Head of caudate nucleus (tissue), 42 donors: ENCODE measurements at places on chromosomes 16 and 17.

- no peak for DNase-seq
These were observed 150.3 kb downstream of the KCNJ18 start for GRCh38 chr17:21842332-21843317.

DNA sequence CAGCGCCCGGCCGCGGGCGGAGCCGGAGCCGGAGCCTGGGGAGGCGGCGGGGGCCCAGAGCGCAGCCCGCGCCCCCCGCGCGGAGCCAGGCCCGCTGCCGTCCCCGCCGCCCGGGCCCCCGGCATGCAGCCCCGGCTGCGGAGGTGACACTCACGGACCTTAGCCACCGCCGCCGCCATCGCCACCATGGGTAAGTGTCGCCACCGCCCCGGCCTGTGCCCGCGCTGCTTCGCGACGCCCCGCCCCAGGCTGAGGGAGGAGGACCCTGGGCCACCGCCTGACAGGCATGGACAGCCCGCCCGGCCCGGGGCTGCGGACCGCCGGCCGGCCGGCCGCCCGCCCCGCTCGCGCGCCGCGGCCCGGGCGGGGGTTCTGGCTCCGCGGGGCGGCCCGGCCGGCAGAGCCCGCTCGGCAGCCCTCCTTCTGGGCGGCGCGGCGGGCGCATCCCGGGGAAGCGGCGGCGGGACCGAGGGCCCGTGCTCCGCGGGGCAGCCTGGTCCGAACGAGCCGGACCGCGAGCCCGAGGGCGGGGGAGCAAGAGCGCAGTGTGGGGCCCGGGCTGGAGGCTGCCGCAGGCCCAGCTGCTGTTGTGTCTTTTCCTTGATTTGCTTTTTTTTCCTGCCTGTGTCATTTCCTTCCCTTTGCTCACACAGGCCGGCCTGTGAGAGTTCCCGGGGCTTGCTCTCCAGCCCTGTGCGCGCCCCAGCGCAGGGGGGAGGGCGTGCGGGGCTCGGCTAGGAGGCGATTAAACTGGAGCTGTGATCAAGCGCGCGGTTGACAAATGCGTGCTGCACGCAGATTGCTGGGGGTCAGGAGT, 565 bp downstream of the MAP3K3 start:
- DNase-seq = peak; percentile 56

DNA sequence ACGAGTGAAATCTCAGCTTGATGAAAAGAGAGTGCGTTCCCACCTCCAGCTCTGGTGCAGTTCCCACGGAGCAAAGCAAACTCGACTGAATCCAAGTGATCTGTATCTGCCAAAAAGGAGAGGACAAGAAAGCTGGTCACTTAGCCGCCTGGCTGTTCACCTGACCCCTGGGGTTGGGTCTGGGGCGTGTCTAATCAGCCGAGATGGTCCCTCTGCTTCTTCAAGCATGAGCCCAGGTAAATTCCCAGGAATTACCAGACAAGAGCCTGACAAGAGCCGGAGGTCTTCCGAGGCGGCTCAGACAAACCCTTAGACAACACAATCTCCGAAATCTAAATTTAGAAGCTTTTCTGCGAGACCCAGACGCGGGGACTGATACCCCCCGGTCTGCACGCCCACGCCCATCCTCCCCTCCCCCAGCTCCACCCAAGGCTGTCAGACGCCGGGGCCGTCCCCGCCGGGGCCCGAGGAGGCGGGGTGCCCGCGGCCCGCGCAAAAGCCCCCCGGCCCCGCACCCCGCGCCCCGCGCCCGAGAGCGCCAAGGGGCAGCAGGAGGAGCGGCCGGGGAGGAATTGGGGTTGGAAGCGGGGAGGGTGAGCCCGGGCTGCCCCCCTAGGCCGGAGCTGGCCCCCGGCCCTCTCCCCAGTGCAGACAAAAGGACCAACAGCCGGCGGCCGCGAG, 674 bp downstream of the ZNF821 start:
- DNase-seq = peak; percentile 16

DNA sequence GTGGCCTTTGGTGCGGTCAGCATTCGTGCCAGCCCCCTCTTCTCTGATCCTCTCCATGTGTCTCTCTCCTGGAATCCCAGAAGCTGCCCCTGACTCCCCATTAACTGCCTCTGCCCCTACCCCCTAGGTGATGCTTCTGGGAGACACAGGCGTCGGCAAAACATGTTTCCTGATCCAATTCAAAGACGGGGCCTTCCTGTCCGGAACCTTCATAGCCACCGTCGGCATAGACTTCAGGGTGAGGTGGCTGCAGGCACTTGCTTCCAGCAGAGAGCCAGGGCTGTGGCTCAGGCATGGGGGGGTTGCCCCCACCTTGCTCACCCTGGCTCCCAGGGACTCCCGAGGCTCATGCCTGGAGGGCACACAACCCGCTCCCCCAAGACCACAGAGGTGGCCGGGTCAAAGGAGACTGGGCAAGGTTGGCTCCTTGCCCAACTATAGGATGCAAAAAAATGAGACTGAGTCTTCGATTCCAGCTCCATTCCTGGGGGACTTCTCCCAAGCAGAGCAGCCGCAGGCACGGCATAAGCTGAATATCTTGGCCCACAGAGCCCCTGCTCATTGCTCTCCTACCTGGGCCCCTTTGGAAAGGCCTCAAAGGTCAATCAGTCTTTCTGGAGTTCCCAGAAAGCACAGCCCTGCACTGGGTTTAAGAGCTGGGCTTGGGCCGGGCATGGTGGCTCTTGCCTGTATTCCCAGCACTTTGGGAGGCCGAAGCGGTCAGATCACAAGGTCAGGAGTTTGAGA, 3.8 kb downstream of the RAB37 start:
- DNase-seq = no peak

DNA sequence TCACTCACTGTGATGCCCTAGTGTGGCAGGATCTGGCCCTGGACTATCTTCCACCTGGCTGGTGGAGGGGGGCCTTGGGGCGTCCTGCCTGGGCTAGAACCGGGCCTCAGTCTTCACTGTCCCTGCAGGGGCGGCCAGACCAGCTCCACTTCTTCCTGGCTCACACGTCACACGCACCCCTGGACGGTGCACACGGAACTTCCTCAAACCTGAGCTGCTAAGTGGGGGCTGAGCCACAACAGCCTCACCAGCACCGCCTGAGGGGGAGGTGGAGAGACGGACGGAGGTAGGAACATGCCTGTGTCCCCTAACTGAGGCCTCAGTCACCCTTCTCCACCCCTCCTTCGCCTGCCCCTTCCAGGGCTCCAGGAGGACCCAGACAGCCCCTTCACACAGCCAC, 36.6 kb downstream of the TIMM22 start:
- no peak for DNase-seq

DNA sequence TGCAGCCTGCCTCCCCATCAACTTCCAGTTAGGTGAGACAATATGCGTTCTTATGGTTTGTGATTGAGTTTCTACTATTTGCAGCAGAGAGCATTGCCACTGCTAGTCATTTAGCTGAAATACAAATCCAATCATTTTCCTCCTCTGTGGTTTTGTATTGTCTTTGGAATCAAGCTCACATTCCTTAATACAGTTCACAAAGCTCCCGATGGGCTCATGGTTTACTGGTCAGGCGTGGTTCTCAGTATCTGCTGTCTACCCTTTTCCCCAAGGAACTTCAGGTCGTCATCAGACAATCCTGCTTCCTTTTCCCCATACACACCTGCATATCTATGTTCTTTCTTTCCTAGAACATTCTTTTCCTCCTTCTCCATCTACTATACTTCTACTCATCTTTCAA, 69.6 kb upstream of the GAS7 start:
- DNase-seq = no peak

DNA sequence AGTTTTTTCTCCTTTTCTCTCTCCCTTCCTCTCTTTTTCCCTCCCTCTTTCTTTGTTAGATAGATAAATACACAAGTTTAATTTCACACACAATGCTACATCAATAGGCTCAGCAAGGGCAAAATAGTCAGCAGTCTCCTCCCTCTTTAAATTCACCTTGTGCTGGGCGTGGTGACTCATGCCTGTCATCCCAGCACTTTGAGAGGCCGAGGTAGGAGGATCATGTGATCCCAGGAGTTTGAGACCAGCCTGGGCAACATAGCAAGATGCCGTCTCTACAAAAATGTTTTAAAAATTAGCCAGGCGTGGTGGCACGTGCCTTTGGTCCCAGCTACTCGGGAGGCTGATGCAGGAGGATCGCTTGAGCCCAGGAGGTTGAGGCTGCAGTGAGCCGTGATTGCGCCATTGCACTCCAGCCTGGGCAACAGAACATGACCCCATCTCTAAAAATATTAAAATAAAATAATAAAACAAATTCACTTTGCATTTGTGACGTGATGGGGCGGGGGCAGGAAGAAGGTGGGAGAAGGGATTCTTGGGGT, 27.4 kb downstream of the IL21R start:
- DNase-seq = no peak

GRCh38 chr17:66893382-66893781, 58.5 kb downstream of the CACNG5 start:
- no peak for DNase-seq

DNA sequence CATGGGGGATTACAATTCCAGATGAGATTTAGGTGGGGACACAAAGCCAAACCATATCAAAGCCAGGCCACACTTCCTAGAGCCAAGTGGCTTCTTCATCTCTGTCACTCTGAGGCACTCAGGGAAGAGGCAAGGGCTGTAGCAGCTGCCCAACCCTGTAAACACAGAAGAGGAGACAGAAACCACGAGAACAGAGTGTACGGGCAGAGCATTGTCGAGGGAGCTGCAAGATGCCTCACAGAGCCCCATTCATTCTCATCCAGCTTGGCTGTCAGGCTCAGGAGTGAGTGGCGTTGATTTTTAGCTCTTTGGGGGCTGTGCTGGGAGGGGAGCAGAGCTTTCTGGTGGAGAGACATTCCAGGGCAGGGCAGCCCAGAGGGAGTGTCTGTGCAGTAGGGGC, 117.2 kb upstream of the SALL1 start:
- DNase-seq = peak; percentile 46

DNA sequence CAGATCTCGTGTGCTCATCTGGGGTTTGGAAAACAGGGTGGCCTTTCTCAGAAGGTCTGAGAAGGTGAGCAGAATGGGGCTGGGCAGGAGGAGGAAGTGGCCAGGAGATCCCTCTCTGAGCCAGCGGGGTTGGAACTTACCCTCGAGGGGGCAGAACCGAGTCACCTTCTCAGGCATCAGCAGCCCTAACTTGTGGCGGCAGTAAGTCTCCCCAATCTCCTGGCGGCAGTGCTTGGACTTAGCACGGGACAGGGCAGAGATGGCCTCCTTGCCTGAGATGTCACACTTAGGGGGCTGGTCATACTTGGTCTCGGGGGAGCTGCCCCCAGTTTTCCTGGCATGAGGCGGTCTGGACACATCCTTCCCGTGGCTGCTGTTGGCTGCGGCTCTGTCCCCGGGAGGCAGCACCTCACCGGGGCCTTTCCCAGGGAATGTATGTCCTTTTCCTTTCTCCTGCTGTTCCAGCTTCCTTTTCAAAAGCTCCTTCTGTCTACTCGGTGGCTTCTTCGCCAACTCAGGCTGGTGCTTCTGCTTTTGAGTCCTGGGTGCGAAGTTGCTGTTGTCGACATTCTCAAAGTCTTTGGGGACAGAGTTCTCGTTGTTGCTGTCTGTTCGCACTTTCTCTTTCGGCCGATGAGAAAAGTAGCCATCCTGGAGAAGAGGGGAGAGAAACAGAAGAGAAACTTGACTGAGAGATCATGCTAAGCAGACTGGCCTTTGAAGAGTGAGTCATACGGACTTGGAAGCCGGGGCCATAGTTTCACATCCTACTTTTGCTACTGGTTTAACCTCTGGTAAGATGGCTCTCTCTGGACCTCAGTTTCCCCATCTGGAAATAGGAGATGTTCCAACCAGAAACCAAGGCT, 211.7 kb downstream of the XYLT1 start:
- DNase-seq = no peak

DNA sequence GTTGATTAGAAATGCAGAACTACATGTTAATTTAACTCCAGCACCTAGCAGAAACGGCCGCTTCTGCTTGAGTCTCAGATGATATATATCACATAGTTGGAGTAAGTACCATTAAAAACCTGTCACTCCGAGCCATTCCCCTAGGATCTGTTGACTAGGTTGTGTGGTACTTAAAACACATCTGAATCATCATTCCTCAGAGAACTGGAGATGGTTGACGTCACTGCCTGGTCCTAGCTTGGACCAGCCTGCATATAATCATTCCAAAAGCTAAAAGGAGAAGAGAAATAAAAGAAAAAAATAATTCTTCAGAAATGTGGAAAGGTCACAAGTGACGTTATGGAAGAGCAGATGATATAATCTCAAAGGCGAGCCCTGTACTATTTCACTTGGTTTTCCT, 31.3 kb upstream of the RASL10B start:
- no peak for DNase-seq

GRCh38 chr16:85865-86264, 7.8 kb downstream of the MPG start:
- no peak for DNase-seq

DNA sequence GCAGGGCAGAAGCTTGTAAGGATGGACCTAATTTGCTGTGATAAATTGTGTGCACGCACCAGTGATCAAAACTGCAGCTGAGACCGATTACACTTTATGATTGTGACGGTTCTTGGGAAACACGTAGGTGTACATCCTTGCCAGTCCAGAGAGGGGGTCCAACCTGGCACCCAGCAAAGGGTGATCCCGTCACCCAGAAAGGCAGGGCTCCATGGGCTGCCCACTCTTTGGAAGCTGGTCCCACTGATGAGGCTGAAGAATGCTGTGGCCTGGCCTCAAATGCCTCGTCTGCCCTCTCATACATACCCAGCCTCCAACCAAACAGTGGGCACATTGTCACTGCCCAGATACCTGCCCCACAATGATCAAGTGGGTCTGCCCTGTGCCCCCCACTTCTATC, 132.0 kb downstream of the C16orf78 start:
- DNase-seq = no peak

DNA sequence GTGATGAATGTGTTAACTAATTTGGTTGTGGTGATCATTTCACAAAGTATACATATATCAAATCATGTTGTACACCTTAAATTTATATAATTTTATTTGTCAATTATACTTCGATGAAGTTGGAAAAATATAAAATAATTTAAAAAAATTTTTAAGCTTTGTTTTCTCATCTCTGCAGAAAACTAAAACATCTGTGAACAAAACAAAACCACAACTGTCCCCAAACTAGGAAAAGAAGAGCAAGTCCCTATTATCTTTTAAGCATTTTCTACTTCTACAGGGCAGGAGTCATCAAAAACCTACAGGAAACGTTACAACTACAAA, 6.5 kb downstream of the HSDL1 start:
- no peak for DNase-seq

GRCh38 chr17:5530265-5531084, 44.1 kb downstream of the MIS12 start:
- no peak for DNase-seq

DNA sequence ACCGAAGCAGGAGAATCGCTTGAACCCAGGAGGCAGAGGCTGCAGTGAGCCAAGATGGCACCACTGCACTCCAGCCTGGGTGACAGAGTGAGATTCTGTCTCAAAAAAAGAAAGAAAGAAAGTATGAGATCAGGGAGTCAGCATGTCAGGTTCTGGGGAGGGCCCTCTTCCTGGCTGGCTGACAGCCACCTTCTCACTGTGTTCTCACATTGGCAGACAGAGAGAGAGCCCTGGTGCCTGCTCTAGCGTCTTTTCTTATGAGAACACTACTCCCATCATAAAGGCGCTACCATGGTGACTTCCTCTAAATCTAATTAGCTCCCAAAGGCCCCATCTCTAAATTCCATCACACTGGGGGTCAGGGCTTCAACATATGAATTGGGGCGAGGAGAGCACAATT, 27.6 kb upstream of the RBBP6 start:
- no peak for DNase-seq
